ENCODE measurements at places on chromosomes 13 and 19.
A peak's percentile ranks its signal among the peaks of the same experiment; 100 is the strongest.

DNA sequence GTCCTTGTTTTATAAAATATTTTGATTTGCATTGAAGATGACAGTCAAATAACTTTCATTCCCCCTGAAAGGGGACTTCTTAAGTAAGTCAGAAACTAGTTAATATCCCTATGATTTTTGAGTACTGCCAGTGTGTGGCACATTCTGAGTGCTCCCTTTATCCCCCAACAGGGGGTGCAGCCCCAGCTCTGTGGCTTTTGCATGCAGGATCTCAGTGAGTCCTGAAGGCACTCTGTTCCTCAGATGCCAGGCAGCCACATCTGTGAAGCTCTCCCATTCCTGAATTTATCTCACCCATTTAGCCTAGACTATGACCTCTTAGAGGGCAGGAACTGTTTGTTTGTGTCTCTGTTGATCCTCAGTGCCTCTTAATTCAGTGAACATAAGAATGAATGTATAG is 123.1 kb downstream of the CDK8 start:
- ATAC-seq, result no peak

GRCh38 chr13:100434010-100434763 is 154.4 kb downstream of the GGACT start:
- ATAC-seq, result no peak

DNA sequence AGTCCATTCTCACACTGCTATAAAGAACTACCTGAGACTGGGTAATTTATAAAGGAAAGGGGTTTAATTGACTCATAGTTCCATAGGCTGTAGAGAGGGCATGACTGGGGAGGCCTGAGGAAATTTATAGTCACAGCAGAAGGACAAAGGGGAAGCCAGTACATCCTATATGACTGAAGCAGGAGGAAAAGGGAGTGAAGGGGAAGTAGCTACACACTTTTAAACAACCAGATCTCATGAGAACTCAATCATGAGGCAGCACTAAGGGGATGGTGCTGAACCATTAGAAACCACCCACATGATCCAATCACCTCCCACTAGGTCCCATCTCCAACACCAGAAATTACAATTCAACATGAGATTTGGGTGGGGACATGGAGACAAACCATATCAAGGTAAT is 209.1 kb downstream of the DIAPH3 start:
- ATAC-seq, result no peak

- ATAC-seq, result no peak
Measured at GRCh38 chr19:35143818-35144217, 763 bp downstream of the FXYD7 start.

DNA sequence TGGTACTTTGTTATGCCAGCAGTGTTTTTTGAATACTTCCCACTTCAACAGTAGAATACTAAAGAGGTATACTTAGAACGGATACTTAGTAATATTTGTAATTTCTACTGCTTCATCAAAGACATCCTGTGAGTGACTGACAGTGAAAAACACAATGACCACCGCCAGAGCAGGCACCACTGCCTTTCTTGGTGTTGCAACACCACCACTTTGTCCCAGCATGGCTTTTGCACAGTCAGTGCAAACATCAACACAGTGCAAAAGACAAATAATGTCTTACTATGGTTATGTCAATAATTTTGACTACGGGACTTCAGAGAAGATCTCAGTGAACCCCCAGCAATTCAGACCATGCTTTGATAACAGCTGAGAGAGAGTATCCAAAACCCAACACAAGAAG is 220.5 kb downstream of the RBM26 start:
- no peak for ATAC-seq

DNA sequence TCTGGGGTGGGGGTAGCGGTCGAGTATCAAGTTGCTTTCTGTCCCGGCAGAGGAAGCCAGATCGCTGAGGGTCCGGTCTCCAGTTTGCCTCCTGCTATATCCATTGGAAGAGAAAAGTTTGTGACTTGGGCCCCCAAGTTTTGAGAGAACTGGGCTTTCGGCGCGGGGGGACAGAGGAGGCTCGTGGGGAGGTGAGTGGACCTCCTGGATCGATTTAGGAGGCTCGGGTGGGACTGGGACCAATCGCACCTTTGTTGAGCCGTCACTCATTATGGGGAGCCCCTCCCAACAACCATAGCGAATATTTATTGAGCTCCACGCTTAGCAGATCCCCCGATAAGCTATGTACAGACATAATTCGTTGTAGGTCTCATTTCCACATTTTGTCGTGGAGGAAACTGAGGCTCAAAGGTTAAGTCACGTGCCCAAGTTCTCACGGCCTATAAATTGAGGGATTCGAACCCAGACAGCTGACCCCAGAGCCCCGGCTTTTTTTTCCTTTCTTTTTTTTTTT is 909 bp downstream of the RFXANK start:
- no peak for ATAC-seq

DNA sequence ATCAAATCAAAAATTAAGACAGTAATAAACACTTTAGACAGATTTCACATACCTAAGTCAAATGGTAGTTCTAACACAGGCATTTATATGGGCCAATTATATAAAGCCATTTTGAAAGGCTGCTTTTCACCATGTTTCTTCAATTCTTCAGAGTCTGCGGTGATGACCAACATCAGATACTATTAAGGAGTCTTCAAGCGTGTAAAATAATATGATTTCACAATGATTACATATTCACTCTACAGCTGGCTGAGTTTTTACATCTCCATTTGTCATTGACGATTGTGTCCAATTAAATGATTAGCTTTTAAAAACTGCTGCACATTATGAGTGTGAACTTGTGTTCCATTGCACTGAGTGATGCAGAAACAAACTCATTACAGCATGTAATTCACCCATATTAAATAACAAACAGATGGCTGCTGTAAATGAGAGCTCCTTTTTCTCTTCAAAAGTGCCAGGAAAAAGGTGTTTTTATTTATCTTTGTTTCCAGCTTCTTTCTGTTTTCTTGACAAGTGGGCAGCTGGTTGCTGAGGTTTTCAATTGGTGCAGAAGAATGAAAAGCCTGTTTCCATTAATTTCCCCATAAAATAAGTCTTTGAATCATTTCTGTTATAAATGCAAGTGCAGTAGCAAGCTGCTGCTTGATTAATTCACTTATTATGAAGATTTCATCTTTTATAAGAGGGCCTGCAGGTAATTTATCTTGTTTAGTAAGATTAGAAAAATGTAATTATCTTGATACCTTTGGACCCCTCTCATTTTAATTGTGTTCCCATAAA is 676.1 kb upstream of the KLHL1 start:
- no peak for ATAC-seq

- ATAC-seq, result no peak
Measured at GRCh38 chr13:21130116-21130515, 46.2 kb downstream of the SKA3 start.

- ATAC-seq, result no peak
Measured at GRCh38 chr19:798415-799075, 1.3 kb downstream of the PTBP1 start.

DNA sequence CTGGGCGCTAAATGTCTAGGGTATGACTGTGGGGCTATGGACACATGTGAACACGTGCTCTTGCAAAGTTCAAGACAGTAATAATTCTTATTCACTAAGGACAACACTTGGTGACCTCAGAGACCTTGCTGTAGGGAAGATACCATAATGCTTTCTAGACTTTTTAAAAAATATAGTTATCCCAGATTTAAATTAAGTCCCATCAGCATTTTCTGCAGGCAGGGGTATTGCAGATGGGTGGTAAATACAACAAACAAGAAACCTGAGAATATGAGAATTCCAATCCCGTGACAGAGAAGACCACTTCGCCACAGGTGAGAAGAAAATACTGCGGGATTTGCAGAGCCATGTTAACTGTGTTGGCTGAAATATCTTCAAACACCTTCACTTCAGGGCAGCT is 65.2 kb downstream of the SLC15A1 start:
- no peak for ATAC-seq

DNA sequence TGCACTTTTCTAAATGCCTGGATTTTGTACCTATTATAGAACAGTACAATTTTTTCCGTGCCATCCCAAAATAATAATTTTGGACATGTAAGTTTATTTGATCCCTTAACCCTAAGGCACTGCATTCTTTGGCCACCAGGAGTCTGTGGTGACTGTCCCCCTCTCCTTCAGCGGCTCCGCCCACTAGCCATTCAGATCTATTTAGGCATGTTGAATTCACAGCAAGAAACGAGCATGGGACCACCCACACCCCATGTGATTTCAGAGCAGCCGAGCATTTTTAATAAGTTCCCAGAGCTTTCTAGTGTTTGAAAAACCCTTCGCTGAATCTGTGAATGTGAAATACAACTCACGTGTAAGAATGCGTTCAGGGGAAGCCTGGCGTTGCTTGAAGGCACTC is 567.5 kb downstream of the MYO16 start:
- no peak for ATAC-seq

GRCh38 chr19:51387924-51388389 is at the start of gene LIM2:
Gene LIM2, minus strand, starts transcription at chr19:51387974. Its CDS starts 531 bp downstream, at chr19:51387443.
- ATAC-seq, result no peak

DNA sequence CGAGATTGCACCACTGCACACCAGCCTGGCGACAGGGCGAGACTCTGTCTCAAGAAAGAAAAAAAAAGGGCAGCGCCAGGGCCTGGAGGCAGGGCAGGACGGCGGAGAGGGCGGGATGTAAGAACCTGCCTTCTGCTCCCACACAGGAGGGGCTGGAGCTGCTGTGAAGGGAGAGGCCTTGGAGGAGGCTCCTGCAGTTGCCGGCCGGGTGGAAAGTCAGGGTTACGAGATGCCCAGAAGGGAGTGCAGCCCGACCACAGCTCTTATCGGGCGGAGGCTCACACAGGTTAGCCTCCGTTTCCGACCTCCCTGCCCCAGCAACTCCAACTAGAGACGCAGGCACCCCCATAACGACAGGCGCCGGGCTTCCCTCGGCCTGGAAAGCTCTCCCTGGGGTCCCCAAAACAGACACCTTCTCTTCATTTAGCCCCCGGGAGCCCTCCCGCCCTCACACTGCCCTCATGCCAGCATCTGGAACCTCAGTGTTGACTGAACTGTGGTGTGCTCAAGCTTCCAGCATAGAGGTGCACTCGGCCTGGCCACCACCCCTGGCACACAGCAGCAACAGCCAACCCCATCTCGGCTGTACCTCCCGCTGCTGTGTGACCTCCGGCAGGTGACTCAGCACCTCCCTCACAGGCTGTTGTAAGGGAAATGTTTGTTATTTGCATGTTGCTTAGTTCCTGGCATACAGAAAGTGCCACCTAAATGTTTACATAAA is 1.4 kb downstream of the PLPP2 start:
- peak; percentile 10 for ATAC-seq

GRCh38 chr13:29513981-29514719 is 81.3 kb downstream of the SLC7A1 start:
- ATAC-seq, result no peak

- ATAC-seq, result no peak
Measured at GRCh38 chr13:24684600-24684998, 4.4 kb downstream of the ATP12A start.

DNA sequence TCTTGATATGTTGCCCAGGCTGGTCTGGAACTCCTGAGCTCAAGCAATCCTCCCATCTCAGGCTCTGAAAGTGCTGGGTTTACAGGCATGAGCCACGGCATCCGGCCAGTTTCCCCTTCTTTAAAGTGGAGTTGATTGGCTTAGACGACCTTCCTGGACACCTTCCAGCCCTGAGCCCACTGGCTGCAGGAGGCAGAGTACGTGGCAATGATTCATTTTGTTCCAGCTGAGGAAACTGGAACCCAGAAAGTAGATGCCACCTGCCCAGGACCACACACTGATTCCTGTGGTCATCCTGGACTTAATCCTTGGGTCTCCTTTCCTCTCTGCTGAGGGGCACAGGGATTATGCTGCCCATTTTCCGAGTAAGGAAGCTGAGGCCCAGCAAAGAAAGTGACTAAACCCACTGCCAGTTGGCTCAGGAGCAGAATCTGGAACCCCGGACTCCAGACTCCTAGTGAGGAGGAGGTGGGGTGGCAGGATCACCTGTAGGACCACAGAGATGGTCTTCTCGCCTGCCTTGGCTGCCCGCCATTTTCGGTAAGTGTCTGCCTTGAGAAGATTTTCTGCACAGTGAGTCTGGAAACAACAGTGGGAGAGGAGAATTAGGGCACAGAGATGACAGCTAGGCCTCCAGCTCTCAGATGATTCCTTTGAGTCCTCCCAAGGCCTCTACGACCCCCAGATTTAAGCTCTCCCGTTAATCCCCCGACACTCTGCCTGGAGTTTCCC is 737 bp downstream of the XRCC1 start:
- no peak for ATAC-seq

- no peak for ATAC-seq
Measured at GRCh38 chr13:102763741-102764140, 9.8 kb downstream of the TEX30 start.

GRCh38 chr13:99331881-99332293 is 24.7 kb upstream of the GPR183 start:
- no peak for ATAC-seq

GRCh38 chr19:42191855-42192254 is 25.6 kb downstream of the DEDD2 start:
- no peak for ATAC-seq

- no peak for ATAC-seq
Measured at GRCh38 chr13:94371855-94372254, 107.6 kb downstream of the DCT start.

- ATAC-seq, result no peak
Measured at GRCh38 chr19:35657904-35658700, 8.2 kb upstream of the UPK1A start.

DNA sequence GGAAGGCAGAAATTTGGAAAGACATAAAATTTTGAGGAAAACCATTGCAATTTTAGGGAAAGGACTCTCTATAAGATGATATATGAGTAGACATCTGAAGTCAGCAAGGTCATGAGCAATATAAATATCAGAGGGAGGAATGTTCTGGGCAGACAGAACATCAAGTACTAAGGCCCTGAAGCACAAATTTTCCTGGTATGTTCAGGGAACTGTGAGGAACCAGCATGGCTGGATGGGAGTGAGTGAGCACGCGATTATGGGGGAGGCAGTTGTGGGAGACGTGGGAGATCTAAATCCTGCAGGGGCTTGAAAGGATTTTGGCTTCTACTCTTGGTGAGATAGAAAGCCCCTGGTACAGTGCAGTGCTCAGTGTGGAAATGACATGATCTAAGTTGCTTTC is 112.0 kb downstream of the TBC1D4 start:
- ATAC-seq, result no peak

DNA sequence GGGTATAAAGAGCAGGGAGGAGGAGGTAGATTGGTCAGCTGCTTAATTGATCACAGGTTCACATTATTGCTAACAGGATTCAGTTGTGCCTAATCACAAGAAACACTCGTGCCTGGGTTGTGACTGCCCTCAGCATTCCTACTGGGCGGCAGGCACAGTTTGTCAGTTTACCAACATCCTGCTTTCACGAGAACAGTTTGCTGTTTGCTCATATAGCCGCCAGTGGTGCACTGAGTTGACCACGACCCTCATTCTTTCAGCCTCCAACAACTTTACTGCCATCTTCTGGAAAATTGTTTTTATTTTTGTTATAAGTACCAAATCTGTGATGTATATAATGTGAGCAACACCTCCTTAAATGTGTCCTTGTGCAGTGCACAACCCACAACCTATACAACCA is 16.2 kb upstream of the IFT88 start:
- ATAC-seq, result no peak

All from gastroesophageal sphincter (tissue), 4 donors.